Naive thymus-derived CD8-positive, alpha-beta T cell (primary cell): ENCODE measurements at places on chromosomes 7 and 10. TPM values are rescaled to one million over a fixed set of nuclear protein-coding genes. Genes with fewer than 3 reads are reported as not detected.

GRCh38 chr7:143434660-143435059 is 8.6 kb upstream of the TAS2R60 start:
- DNase-seq, result no peak

GRCh38 chr7:75870557-75871161 is 8.2 kb upstream of the RHBDD2 start:
- DNase-seq, result no peak

DNA sequence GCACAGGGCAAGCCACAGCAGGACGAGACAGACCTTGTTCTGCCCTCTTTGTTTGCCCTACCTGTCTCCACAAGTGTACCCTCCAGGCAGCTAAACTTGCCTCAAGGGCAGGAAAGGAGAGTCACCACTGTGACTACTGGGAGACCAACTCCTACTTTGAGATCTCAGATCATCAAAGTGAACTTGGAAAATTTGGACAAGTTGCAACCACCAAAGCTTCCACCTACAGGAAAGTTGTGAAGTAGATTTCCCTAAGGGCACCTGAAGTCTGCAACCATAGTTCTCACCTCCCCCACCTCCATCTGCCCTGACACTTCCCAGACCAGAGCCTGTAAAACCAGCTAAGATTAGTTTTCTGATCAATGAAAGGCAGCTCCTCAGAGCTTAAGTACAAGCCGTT is 2.5 kb upstream of the WDR91 start:
- no peak for DNase-seq

- DNase-seq, result no peak
Observed at GRCh38 chr10:43251419-43252165, 15.3 kb downstream of the RASGEF1A start.

DNA sequence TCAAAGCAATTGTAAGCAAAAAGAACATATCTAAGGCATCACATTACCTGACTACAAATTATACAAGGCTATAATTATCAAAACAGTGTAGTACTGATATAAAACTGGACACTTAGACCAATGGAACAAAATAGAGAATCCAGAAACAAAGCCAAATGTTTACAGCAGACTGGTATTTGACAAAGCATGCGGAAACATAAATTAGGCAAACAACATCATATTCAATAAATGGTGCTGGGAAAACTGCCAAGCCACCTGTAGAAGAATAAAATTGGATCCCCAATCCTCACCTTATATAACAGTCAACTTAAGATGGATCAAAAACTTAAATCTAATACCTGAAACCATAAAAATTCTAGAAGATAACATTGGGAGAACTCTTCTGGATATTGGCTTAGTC is 240.8 kb upstream of the POM121L12 start:
- DNase-seq, result no peak

DNA sequence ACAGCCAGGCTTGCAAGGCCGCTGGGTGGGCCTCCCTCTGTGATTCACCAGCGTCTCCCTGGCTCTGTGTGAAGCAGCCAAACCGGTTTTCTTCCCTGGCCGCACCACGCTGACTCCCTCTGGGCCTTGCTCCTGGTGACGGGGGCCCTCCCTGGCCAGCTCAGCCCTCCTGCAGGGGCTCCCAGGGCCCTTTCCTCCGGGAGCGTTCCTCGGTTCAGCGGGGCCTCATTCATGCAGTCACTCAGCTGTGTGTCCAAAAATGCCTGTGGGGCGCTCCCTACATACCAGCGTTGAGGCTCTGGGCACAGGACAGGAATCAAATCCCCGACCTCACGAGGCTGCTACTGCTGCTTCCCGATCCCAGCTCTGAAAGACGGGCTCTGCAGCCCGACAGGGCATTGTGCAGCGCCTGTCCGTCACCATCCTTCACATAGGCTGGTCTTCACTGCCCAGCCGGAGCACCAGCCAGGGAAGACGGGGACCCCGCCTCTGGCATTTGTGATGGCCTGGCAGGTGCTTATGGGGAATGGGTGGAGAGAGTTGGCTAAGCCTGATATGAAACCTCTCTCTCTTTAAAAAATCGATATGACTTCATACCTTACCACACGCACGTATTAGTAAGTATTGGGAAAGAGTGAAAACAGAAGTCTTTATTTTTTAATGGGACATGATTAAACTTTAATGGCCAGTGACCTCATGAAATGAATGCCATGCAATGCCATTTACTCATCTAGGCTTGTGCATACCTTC is 110.0 kb upstream of the SHH start:
- DNase-seq, result no peak

GRCh38 chr7:36210291-36210922 is 57.4 kb downstream of the EEPD1 start:
- DNase-seq, result no peak

DNA sequence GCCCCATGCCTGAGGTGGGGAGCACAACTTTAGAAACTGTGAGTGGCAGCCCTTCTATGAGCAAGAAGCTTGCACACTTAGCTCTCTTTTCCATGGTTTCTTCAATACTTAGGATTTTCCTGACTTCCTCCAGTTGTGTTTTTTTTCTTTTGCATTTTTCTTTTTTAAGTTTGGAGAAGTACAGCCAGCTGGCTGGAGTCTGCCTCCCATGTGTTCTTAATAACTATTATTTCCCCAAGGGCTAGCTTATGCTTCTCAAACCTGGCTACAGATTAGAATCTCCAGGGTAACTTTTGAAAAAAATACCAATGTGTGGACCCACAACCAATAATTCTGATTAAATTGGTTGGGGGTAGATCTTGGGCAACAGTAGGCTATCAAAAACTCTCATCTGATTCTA is 37.4 kb upstream of the MEOX2 start:
- no peak for DNase-seq

- no peak for DNase-seq
Observed at GRCh38 chr10:48300556-48300955, 5.9 kb upstream of the MAPK8 start.

- no peak for DNase-seq
Observed at GRCh38 chr10:107502229-107502985, 337.9 kb upstream of the SORCS1 start.

DNA sequence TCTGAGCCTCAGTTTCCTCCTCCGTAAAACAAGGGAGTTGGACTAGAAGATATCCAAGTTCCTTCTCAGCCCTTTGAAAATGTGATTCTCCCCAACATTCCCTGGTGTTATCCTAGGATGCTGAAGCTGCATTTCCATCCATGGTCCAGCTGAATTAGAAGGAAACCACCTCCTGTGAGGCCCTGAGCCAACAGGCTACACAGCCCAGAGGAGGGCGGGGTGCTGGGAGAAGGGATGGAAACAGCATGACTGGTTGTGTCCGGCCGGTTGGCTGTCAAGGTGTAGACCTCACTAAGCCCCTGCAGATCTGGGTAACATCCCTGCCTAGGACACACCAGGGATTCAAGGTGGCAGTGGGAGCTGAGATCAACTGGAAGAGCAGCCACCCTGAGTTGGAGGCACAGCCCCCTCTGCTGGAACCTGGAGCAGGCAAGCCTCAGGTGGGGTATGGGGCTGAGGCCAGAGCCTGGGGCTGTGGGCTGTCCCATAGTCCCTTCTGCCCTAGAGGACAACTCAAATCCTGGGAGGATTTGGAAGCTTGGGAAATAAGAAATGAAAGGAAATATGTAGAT is 72.0 kb downstream of the PAX2 start:
- DNase-seq, result no peak

- DNase-seq, result no peak
Observed at GRCh38 chr7:120992965-120993494, 4.5 kb downstream of the CPED1 start.

- DNase-seq, result no peak
Observed at GRCh38 chr10:109457302-109457638, 466.0 kb downstream of the XPNPEP1 start.

DNA sequence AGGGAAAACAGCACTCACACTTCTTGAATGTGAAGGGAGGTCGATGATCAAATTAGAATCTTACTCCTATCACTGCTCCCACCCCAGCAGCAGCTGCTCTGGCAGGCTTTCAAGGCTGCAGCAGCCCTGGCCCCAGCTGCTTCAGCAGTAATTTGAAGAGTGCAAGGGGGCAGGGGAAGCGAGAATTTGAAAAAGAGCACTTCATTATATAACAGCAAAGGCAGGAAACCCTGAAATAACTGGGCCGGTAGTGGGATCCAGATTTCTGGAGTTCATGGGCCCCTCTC is 44.9 kb downstream of the MYPN start:
- no peak for DNase-seq

Gene PLPP4
- not detected for total RNA-seq

Gene SPDYE5
- total RNA-seq, result not detected

Gene C10orf67
- 0.16 TPM for total RNA-seq

Gene NOBOX
- not detected for total RNA-seq

Gene ZNF316
- total RNA-seq, result 65.5 TPM
